ENCODE measurements at places on chromosomes 6 and 20.

GRCh38 chr6:193773-194310 lies 98.4 kb upstream of the DUSP22 start:
- DNase-seq: no peak

- DNase-seq: no peak
These were observed 1.5 kb upstream of the RAD21L1 start for GRCh38 chr20:1224205-1224890.

GRCh38 chr6:74646461-74646860 lies 559.4 kb downstream of the COL12A1 start:
- no peak for DNase-seq

DNA sequence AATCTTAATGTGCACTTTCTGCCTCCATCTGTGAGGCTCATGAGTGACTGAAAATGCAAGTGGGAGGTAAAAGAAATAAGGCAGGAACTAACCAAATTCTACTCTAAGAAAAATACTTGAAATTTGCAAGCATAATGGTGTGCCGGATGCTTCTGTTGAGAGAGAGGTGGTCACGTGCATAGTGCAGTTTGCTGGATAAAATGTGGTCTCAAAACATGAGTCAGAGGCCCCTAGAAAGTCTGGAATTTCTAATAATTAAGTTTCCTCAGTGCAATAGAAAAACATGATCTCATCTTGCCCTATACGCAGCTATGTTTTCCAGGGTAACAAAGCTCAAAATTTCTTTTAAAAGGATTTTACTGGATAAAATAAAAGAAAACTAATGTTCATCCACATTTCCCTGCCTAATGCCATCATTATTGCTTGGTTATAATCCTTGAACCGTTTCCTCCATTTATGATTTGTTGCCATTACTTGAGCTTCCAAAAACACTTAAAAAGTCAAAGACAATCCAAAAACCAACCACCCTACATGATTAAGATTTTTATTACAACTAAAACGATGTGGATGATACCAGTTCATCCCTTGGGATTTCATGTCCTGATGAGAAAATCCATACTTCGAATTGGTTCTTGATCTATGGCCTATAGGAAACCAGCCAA lies 351.7 kb upstream of the ARID1B start:
- DNase-seq: no peak

DNA sequence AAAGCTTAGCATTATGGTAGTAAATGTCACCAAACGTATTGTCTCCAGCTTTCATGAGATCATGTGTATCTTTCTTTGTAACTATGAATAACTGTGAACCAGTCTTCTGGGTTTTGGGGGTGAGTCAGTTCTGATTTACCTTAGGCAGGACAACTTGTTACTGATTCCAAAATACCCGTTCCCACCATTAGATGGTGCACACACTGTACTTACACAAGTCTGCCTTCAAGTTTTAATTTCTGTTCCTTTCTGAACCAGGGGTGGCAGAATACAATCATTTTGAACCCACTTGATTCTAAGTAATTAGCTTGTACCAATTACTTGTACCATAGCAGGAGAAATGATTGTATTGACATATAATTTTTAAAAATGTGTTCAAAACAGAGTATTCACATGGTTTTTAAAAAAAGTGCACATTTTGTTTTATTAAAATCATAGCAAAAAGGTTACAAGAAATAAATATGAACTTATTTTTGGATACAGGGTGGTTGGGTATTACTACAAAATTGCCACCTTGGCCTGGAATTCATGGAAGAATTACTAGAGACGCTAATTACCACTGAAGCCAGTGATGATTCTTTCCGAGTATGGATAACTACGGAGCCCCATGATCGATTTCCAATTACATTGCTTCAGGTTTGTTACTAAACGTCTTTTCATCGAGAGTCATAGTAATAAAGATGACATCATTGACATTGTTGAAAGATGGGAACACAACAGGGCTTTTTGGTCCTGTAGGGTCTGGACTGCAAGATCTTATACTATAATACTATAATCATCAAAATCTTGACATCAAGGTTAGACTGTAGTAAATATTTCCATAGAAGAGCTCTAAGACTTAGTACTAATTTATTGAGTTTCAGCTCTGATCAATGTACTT lies 75.2 kb upstream of the GLP1R start:
- DNase-seq: peak; percentile 58

DNA sequence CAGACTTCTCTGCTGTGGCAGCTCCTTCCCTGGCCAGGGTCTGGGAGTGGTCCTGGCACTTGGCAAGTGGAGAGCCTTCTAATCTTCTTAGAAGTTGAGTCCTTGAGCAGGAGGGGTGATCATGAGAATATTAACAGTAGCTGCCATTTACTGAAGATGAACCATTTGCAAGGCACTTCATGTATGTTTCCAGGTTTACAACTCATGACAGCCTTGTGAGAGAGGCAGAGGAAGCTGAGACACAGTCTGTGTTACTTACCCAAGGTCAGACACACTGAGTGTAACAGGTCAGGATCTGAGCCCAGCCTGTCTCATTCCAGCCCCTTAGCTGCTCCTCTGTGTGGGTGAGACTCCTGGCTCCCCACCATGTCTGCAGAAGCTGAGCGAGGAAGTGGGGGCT lies 45.5 kb upstream of the SRF start:
- DNase-seq: no peak

GRCh38 chr6:143501851-143502250 lies 9.7 kb downstream of the FUCA2 start:
- no peak for DNase-seq

DNA sequence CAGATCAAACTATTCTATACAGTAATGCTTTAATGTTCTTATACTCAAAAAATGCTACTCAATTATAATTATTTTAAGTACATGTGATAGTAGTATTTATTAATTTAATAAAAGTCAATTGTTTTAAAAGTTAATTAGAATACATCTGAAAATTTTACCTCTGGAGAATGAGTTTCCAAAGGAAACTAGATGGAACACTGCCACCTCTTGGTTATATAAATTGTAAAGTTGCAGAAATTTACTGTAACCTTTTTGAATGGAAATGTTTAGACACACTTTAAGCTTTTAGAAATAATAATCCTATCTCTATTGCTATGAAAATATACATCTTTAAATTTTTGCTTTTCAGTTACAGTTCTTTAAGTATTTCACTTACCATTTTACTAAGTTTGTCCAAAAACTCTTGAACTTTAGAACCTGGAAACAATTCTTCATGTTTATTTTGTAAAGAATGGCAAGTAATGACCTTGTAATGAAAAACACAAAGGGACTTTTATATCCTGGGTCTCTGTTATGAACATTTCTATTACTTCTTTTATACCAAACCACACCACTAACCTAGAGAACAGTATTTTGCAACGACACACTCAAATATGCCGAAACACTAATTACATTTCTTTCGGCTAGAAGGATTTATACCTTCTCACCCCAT lies 10.9 kb upstream of the BMP5 start:
- no peak for DNase-seq

GRCh38 chr20:6663104-6663503 lies 104.4 kb upstream of the BMP2 start:
- DNase-seq: no peak

DNA sequence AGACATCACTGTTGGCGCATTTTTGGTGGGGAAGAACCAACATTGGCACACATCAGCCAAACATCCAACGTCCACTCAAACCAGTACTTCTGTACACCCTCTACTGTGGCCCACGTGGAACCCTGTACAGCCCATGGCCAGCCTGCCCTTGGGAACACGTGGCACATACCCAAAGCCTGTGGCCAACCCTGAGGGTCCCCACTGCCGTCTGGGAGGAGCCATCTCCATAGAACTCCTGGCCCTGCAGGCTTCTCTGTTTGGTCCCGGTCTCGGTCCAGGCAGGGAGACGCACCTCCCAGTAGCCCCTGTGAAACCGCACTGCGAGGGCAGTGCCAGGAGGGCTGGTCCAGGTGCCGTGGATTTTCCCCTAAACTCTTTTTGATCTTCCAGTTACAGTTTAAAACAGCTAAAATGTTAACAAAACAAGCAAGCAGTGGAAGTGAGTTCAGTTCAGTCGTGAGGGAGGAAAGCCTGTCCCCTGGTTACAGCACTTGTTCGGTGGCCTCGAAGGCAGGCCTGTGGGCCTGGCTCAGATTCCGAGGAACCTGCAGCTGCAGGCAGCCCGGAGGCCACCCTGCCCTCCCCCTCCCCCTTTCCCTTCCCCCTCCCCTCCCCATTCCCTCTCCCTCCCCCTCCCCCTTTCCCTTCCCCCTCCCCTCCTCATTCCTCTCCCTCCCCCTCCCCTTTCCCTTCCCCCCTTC lies 233.7 kb downstream of the DLL1 start:
- DNase-seq: no peak

DNA sequence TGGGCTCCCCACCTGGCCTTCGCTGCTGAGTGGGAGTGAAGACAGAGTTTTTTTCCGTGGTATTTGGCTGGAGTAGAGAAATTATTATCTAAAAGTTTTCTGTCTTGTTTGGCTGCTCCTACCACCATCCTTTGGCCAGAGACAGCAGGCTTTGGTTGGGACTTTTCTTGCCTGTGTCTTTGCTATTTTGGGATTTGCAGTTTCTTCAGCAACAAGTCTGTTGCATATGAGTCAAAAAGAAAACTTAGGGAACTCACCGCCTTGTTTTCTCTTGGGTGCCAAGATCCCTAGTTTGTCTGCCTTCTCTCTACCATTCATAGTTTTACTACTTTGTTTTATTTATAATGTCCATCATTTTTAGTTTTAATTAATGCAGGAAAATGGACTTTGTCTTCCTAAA lies 683.8 kb downstream of the DOK5 start:
- DNase-seq: no peak

GRCh38 chr6:141242957-141243356 lies 889.8 kb upstream of the GJE1 start:
- no peak for DNase-seq
